Caco-2 (cell line): ENCODE measurements at places on chromosomes 3 and 15. TPM values are rescaled to one million over a fixed set of nuclear protein-coding genes. Genes with fewer than 3 reads are reported as not detected.

The SLC28A2 gene
- total RNA-seq, result 0.11 and 0.14 TPM in 2 replicates

The PCOLCE2 gene
- 0.34 and 1.1 TPM in 2 replicates for total RNA-seq

The KLHL6 gene
- total RNA-seq, result not detected in 2 replicates

The CXCR6 gene
- total RNA-seq, result not detected in 2 replicates

The RAB5A gene
- 63.1 and 69.5 TPM in 2 replicates for total RNA-seq

The ALG1L2 gene
- 1.0 and 1.6 TPM in 2 replicates for total RNA-seq

The TRIM71 gene
- 67.5 and 68.4 TPM in 2 replicates for total RNA-seq

The TP63 gene
- 0.77 and 1.2 TPM in 2 replicates for total RNA-seq

The ANKRD63 gene
- total RNA-seq, result 0.28 and 0.79 TPM in 2 replicates

The LMLN gene
- total RNA-seq, result 2.4 and 2.5 TPM in 2 replicates

The SV2B gene
- not detected in 2 replicates for total RNA-seq

- peak; percentile 69 for DNase-seq
- H3K4me1 ChIP-seq, result peaks cover 8% of the 10 kb centered on the region
- H3K27ac ChIP-seq, result peak overlapping the region; percentile 65
- no peak overlapping the region for H3K4me3 ChIP-seq
- no peaks in the 10 kb centered on the region for H3K27me3 ChIP-seq
Measured at GRCh38 chr15:77107531-77108355, 36.8 kb upstream of the TSPAN3 start.

GRCh38 chr3:174337227-174337626, 521.9 kb upstream of the NAALADL2 start:
- H3K27ac ChIP-seq, result no peak overlapping the region
- no peaks in the 10 kb centered on the region for H3K36me3 ChIP-seq
- no peak for DNase-seq

DNA sequence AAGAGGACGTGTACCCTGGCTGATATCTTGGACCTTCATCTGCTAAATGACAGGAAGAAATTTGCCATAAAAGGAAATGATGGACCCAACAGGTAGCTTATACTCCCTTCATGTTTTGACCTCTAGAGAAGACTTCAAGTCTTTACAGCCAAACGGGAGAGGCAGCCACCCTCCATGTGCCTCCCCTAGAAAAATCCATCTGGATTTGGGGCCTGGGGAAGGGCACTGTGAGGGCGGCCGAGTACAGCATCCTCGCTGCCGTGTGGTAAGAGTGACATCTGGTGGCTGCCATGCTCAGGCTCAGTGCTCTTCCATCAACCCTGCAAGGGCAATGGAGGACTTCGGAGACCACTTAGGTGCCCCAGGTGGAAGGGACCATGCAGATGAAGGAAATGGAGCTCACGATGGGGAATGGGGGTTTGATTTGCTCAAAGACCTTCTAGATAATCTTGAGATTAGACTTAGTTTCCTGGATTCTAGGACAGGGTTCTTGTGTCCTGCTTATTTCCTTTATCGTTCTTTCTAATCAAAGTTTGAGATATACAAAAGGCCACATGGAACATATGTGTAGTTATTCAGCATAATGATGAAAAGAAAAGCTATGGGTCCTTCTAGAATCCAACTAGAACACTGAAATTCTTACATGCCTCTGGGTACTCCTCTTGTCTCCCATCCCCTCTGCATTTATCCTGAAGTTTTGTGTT, 44.4 kb downstream of the AQP9 start:
- peak; percentile 54 for DNase-seq
- H3K4me3 ChIP-seq, result no peak overlapping the region
- no peak overlapping the region for H3K27ac ChIP-seq

- no peak overlapping the region for H3K27ac ChIP-seq
- no peaks in the 10 kb centered on the region for H3K27me3 ChIP-seq
- no peak for DNase-seq
- no peaks in the 10 kb centered on the region; the same call in 1 of the 2 replicates for H3K36me3 ChIP-seq
- no peaks in the 10 kb centered on the region for H3K4me1 ChIP-seq
Measured at GRCh38 chr15:67232591-67232990, 21.9 kb downstream of the AAGAB start.

GRCh38 chr15:44144992-44145391, 50.1 kb downstream of the FRMD5 start:
- no peaks in the 10 kb centered on the region for H3K27me3 ChIP-seq
- no peak overlapping the region for H3K4me3 ChIP-seq
- no peaks in the 10 kb centered on the region for H3K36me3 ChIP-seq
- no peaks in the 10 kb centered on the region; the same call in 1 of the 2 replicates for H3K4me1 ChIP-seq

DNA sequence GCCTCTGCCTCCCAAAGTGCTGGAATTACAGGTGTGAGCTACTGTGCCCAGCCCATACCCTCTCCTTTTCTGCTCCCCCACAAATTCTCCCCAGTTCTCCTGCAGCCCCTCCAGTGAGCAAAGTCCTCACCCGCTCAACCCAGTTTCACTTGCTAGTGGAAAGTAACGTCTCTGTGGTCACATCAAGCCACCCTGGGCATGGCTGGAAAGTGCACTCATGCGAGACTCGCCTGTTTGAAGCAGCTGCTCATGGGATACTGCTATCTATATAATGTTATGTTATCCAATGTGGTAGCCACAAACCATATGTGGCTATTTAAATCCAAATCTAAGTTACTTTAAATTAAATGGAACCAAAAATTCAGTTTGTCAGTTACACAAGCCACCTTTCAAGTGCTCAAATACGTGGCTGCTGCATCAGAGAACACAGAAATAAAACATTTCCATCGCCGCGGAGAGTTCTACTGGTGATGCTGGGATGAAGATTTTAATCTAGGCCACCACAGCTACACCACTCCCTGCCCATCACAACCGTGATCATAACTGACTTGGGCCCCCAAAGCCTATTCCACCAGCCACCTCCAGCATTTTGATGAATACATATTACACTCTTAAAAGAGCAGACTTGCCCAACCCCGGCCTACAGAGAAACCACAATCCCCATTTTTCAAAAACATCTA, 119.4 kb downstream of the LIPC start:
- H3K27me3 ChIP-seq, result no peaks in the 10 kb centered on the region
- no peak for DNase-seq
- H3K27ac ChIP-seq, result peak overlapping the region; percentile 78
- no peak overlapping the region for H3K4me3 ChIP-seq
- H3K4me1 ChIP-seq, result peaks cover 23% of the 10 kb centered on the region
- H3K36me3 ChIP-seq, result no peaks in the 10 kb centered on the region; the same call in 1 of the 2 replicates

- H3K4me3 ChIP-seq, result no peak overlapping the region
- peaks cover 5% of the 10 kb centered on the region; the same call in 1 of the 2 replicates for H3K4me1 ChIP-seq
- H3K36me3 ChIP-seq, result no peaks in the 10 kb centered on the region
- no peaks in the 10 kb centered on the region; the same call in none of the 2 replicates for H3K27me3 ChIP-seq
Measured at GRCh38 chr3:13213911-13214846, 140.9 kb upstream of the IQSEC1 start.

DNA sequence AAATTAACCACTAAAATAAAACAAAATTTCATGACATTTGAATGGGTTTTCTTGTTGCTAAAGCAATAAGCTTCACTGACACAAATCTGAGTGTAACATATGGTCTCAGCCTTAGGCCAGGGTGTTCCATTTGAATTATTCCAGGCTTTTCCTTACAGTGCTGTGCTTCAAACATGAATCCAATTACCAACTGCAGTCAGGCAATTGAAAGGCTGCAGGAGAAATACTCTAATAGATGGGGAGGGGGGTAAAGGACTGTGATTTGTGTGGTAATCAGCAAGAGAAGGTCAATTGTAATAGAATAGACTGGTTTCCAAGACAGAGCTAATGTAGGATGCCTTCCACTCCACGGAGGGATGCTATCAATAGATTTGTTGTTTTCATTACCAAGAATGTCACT, 466.7 kb downstream of the C3orf38 start:
- no peak for DNase-seq
- H3K4me1 ChIP-seq, result no peaks in the 10 kb centered on the region
- H3K27me3 ChIP-seq, result no peaks in the 10 kb centered on the region
- no peak overlapping the region for H3K4me3 ChIP-seq
- no peaks in the 10 kb centered on the region for H3K36me3 ChIP-seq

DNA sequence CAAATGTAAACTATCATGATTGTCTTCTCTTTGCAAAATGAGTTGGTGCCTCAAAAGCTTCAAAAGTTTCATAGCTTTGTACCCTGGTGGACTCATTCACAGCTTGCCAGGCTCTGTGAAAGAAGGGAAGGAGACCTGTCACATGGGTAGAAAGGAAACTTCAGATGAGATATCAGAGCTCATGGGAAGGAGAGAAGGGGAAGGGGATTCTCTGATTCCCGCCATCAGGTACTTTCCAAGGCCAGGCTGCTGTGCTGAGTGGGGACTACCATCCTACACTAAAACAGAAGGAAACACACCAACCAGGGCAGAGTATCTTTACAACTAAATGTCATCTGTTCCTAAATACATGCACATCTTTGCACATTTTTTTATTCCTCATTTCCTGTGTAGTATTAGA, 9.2 kb downstream of the ILDR1 start:
- H3K4me3 ChIP-seq, result no peak overlapping the region
- H3K4me1 ChIP-seq, result no peaks in the 10 kb centered on the region
- H3K36me3 ChIP-seq, result no peaks in the 10 kb centered on the region
- DNase-seq, result no peak

- no peaks in the 10 kb centered on the region for H3K27me3 ChIP-seq
- H3K4me3 ChIP-seq, result peak overlapping the region; percentile 87
- peak; percentile 53 for DNase-seq
- peaks cover 10% of the 10 kb centered on the region; the same call in 1 of the 2 replicates for H3K4me1 ChIP-seq
Measured at GRCh38 chr15:90530250-90531051, 728 bp downstream of the CRTC3 start.

DNA sequence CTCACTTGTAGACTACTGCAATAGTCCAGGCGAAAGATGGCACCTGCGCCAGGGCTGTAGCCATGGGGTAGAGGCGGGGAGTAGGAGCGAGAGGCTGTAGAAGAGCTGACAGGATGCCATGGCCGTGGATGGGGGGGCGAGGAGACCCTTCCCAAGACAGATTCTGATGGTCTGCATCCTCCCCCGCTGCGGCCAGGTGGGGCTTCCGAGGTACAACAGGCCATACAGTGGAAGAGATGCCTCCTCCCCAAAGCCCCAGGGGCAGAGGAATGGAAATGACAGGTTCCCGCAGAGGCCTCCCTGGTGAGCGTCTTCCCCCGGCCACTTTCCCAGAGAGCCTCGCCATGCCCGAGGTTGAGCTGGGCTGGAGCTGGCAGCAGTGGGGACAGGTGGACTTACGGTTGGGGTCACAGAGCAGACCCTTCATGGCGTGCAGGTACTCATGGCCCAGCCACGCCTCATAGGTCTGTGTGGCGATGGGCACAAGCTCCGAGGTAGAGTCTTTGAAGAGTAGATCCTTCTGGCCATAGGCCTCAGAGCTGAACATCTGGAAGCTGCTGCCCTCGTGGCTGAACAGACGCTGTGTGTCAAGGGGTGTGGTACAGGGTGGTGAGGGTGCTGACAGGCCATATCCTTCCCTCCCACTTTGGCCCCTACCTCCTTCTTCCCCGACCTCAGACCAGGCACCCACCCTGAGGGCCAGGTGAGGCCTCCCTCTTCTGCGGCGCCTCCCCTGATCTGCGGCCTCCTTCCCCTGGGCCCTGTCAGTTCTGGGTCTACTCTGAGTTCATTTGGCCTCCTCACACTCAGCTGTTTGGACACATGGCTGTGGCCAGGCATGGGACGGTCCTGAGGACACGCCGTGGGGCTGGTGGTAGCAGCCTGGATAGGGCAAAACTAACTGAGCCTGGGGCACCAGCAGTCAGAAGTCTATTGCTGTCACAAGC, 13.6 kb downstream of the MELTF start:
- H3K27ac ChIP-seq, result no peak overlapping the region
- no peak overlapping the region for H3K4me3 ChIP-seq
- H3K4me1 ChIP-seq, result no peaks in the 10 kb centered on the region

- no peaks in the 10 kb centered on the region for H3K27me3 ChIP-seq
- H3K36me3 ChIP-seq, result no peaks in the 10 kb centered on the region
- DNase-seq, result no peak
- no peak overlapping the region for H3K27ac ChIP-seq
Measured at GRCh38 chr3:22231061-22231460, 480.1 kb upstream of the ZNF385D start.

- no peak overlapping the region for H3K27ac ChIP-seq
- no peak overlapping the region for H3K4me3 ChIP-seq
- peaks cover 21% of the 10 kb centered on the region for H3K4me1 ChIP-seq
- H3K27me3 ChIP-seq, result no peaks in the 10 kb centered on the region; the same call in 1 of the 2 replicates
- DNase-seq, result no peak
Measured at GRCh38 chr3:184382326-184383032, 2.6 kb downstream of the CHRD start.

- H3K27me3 ChIP-seq, result no peaks in the 10 kb centered on the region
- H3K36me3 ChIP-seq, result no peaks in the 10 kb centered on the region
- H3K4me1 ChIP-seq, result peaks cover 11% of the 10 kb centered on the region
- no peak overlapping the region for H3K27ac ChIP-seq
- no peak overlapping the region for H3K4me3 ChIP-seq
Measured at GRCh38 chr3:44334326-44334725, 4.2 kb upstream of the TCAIM start.

DNA sequence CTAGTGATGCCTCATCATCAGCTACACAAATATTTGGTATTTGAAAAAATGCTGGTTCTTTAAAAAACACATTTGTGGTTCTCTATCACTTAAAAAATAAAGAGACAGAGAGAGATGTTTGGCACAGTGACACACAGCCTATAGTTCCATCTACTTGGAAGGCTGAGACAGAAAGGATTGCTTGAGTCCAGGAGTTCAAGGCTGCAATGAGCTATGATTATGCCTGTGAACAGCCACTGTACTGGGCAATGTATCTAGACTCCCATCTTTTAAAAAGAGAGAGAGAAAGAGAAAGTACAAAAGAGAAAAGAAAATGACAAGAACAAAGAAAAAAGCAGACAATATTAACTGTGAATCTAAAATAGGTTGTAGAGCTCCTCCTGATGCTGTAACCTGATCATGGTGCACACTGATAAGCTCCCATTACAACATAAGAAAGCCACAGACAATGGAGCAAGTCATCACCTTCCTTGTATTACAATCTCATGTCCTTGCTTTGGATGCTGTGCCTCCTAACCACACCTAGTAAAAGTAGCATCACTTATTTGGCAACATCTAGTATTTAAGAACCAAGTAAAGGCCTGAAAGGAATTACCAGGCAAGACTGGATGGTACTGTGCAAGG, 31.7 kb upstream of the MAP4 start:
- H3K4me3 ChIP-seq, result no peak overlapping the region
- H3K36me3 ChIP-seq, result no peaks in the 10 kb centered on the region
- no peaks in the 10 kb centered on the region for H3K27me3 ChIP-seq
- H3K27ac ChIP-seq, result no peak overlapping the region

- peaks cover 43% of the 10 kb centered on the region for H3K4me1 ChIP-seq
- peak overlapping the region; percentile 36 for H3K27ac ChIP-seq
- DNase-seq, result no peak
- H3K4me3 ChIP-seq, result no peak overlapping the region
- H3K36me3 ChIP-seq, result no peaks in the 10 kb centered on the region
Measured at GRCh38 chr15:45088801-45089711, 24.9 kb downstream of the DUOX2 start.

GRCh38 chr15:25372298-25372697, 66.5 kb downstream of the UBE3A start:
- DNase-seq, result no peak
- H3K27ac ChIP-seq, result no peak overlapping the region
- H3K36me3 ChIP-seq, result peaks cover 3% of the 10 kb centered on the region; the same call in 1 of the 2 replicates
- H3K27me3 ChIP-seq, result no peaks in the 10 kb centered on the region
- no peak overlapping the region for H3K4me3 ChIP-seq
- H3K4me1 ChIP-seq, result no peaks in the 10 kb centered on the region
